ENCODE measurements at places on chromosomes 16 and 17. TPM values are rescaled to one million over a fixed set of nuclear protein-coding genes. Genes with fewer than 3 reads are reported as not detected.

DNA sequence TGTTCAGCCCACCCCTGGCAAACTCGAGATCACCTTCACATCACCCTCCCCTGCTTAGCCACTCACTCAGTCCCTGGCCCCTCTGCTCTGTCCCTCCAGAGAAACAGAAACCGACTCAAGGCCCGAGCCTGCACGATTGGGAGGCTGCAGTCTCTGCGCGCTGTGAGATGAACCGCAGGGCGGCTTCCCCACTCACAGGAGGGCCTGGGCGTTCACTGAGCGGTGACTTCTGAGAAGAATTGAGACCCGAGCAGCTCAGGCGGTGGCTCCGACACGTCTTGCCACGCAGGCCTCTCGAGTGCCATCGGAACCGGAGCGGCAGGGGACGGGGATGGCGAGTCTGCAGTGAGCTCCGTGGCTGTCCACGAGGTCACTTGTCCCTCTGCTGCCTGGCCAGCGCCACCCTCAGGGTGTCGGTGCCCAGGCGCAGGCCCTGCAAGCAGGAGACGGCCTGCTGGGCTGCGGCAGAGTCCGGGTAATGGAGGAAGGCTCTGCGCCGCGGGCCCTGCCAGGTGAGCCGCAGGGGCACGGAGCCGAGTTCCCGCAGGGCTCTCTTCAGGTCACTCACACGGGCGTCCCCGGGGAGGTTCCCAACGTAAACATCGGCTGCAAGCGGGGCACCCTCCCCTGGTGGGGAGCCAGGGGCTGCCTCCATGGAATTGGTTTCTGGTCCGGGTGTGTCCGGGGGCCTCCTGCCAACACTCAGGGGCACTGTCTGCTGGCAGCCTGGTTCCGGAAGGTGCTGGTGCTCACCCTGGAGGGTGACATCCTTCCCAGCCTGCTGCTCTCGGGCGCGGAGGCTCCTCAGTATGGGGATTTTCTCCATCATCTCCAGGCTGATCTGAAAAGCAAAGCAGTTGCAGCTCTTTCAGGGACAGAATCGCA is 21.6 kb downstream of the FOXF1 start:
- DNase-seq = no peak

- DNase-seq = no peak
Observed at GRCh38 chr17:83080858-83081683, 1.7 kb downstream of the METRNL start.

- DNase-seq = no peak
Observed at GRCh38 chr17:73341350-73342049, 29.7 kb upstream of the CDC42EP4 start.

DNA sequence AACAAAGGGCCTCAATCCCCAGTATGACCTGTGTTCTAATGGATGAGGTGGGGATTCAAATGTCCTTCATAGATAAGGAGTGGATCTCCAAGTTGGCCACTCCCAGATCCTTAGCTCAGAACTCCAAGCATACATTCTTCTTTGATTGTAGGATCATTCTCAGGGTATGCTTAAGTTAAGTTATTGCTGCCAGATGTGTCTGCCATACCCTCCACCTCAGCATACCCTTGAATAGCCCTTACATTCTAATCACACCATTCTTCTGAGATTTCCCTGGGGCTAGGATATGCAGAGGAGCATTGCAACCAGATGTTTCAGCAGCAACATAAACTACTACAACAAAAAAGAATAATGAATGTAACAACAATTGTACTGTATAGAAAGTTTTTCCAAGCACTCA is 1.6 kb upstream of the KRTAP2-4 start:
- no peak for DNase-seq

DNA sequence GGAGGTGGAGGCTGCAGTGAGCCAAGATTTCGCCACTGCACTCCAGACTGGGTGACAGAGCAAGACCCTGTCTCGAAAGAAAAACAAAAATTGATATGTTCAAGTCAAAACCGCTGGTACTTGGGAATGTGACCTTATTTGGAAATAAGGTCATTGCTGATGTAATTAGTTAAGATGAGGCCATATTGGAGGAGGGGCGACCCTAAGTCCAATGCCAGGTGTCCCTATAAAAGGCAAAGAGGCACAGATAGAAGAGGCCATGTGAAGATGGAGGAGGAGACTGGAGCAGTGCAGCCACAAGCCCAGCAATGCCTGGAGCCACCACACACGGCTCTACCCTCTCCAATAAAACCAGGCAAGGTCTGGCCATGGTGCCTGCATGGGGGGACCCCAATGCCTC is 50.8 kb upstream of the JPH3 start:
- no peak for DNase-seq

GRCh38 chr16:49496656-49497055 is 123.1 kb downstream of the C16orf78 start:
- DNase-seq = no peak

DNA sequence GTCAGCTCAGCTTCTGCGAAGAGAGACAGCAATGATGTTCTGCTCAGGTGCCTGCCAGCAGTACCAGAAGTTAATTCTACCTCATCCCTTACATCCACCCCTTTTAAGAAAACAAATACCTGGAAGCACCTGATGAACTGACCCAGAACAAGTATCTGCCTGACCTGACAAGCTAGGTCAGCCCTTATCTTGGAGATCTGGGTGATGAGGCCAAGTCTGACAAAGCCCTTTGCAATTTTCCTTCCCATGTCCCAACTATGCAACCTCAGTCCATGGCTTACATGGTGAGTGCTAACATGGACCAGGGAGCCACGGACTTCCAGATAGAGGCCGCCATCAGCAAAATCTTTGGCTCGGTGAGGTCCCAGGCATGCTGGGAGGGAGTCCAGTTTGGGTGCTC is 3.6 kb downstream of the ACADVL start:
- no peak for DNase-seq

GRCh38 chr16:27315333-27316037 is 1.7 kb downstream of the IL4R start:
- DNase-seq = peak; percentile 64

GRCh38 chr17:42363767-42364585 is 24.3 kb downstream of the STAT3 start:
- DNase-seq = no peak

GRCh38 chr16:70348991-70349390 is 2.3 kb downstream of the DDX19A start:
- no peak for DNase-seq

- DNase-seq = no peak
Observed at GRCh38 chr17:45342871-45343526, 26.2 kb upstream of the MAP3K14 start.

GRCh38 chr17:8861495-8862181 is 5.8 kb downstream of the PIK3R6 start:
- no peak for DNase-seq

- DNase-seq = no peak
Observed at GRCh38 chr17:73247726-73248125, 14.0 kb downstream of the CPSF4L start.

CCL13 gene
- 2.7 TPM for total RNA-seq

SEC14L5 gene
- total RNA-seq = 13.2 TPM

ZNF597 gene
- total RNA-seq = 2.2 TPM

SLC52A1 gene
- total RNA-seq = not detected

MYH1 gene
- total RNA-seq = not detected

RNF157 gene
- 3.3 TPM for total RNA-seq

TBC1D3I gene
- not detected for total RNA-seq

CD300LF gene
- not detected for total RNA-seq
